RWPE1 (cell line): ENCODE measurements at places on chromosomes 12 and 14.
A peak's percentile ranks its signal among the peaks of the same experiment; 100 is the strongest.

DNA sequence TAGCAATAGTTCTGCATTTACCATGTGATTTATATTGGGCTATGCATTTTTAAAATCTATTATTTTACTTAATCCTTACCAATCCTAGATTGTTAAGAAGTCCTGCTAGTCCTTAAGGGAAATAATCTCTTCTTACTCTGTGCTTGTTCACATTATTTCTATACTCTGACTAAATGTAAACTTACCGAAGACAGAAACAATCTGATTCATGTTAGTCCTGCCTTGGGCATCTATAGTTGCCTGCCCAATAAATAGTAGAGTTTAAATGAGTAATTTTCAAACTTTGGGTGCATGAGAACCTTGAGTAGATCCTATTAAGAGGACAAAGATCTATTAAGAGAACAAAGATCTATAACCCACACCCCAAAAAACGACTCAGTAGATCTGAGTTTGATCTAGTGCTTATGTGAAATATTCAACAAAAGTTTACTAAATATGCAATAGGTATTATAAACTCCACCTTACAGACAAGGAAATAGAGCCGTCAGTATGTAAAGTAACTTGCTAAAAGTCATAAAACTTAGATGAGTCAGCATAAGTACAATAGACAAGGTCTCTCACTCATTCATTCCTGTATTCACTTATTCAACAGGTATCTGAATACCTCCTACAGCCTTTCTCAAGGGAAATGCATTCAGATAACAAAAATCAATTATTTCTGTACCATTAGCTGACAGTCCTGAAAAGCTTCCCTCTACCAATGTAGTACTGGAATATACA is 127.6 kb downstream of the PAWR start:
- no peak for DNase-seq

DNA sequence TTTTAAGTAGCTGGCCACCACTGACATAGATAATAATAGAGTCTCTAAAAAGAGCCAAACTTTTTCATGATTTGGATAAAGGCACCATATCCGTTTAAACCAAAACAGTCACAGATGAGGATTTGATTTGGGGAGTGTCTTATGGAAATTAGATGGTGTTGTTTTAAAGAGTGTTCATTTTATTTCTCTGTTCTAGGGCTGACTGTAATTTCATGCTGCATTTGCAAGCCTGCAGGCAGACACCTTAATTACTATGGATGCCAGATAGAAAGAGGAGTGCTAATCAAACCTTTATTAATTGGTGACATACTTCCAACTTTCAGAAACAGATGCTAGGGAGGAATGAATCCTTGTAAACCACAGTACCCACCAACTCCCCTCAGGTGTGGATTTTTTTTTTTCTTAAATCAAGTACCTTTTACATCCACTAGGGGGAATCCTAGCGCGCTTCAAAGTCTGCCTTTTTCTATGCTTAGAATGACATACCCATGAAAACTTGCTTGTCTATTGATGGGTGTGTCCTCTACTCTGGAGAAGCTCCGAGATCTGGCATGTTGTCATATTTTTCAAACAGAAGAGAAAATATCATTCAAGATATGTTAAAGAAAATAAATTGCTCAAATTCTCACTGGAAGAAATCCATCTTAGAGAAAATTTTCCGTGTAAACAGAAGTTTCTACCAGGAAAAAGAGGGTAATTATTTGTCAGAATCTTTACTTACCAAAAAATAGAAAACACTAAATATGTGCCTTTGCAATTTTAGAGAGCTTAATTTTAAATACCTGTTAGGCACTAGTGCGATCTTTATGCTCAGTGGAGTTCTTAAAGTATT is 14.2 kb upstream of the PLXNC1 start:
- peak; percentile 72 for DNase-seq

DNA sequence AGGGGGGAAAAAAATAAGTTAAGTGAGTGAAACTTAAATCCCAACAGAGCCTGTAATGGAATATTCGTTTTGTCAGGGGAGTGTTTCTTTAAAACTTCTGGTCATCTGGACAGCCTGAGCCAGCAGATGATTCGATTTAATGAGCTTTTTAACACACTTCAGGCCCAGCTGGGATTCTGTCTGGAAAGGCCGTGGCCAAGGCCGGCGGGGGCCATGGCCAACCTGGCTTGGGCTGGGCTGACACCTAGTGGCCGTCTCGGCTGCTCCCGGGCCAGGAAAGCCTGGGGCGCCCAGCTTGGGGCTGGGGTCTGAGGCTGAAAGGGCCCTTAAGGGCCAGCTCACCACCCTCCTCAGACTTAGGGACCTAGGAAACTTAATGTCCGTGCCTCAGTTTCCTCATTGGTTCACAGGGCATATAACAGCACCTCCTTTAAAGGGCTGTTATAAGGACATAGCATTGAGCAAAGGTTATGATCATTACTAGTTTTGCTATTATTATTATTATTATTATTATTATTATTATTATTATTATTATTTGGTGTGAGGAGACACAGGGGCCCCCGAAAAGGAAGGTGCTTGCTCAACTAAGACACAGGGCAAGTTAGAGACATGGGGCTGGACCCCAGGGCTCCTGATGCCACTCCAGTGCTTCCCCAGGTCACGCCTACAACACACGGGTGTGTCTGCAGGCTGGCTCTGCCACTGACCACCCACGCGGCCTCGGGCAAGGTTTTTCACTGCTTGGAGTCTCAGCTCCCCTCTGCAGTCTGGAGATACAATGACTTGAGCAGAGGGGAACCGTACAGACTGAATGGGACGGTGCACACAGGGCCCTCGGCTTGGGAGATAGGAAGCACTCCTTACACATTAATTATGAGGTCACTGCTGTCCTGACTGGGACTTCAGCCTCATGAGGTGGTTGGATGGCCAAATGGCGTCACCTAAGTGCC is 84.0 kb downstream of the SYNE3 start:
- DNase-seq, result peak; percentile 64

- no peak for DNase-seq
These were observed 61.0 kb downstream of the SRGAP1 start for GRCh38 chr12:63905544-63905943.

- DNase-seq, result no peak
These were observed 424.7 kb upstream of the TMPO start for GRCh38 chr12:98090731-98091130.
